Fibroblast of lung (primary cell): ENCODE measurements at places on chromosomes 13 and 19.

GRCh38 chr13:114002771-114003321 is 29.0 kb upstream of the C13orf46 start:
- no peak for DNase-seq

DNA sequence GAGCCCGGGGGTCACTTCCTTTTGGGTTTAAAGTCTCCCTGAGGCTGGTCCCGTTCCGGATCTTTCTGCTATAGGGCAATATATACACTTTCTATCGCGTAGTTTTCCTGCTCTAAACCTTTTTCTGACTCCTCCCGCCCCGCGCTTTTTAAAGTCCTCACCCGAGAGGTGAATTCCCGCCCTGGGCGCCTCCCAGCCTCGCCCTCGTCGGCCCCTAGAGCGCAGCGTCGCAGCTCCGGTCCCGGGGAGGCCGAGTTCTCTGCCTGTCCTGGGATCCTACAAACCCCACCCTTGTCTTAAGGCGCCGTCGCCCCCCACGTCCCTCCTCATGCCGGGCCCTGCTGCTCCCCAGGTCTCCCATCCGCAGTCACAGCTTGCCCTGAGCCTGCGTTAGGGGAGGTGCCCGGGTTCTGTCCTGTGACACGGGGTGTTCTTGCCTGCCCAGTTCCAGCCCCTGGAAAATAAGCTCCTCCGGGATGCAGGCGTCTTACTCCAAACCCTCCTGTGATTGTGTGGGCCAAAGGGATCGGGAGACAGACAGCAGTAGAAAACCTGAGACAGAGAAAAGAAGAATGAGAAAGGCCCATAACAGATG is 491 bp downstream of the ZNF525 start:
- no peak for DNase-seq

GRCh38 chr19:29858000-29858596 is 46.3 kb downstream of the CCNE1 start:
- DNase-seq = no peak

DNA sequence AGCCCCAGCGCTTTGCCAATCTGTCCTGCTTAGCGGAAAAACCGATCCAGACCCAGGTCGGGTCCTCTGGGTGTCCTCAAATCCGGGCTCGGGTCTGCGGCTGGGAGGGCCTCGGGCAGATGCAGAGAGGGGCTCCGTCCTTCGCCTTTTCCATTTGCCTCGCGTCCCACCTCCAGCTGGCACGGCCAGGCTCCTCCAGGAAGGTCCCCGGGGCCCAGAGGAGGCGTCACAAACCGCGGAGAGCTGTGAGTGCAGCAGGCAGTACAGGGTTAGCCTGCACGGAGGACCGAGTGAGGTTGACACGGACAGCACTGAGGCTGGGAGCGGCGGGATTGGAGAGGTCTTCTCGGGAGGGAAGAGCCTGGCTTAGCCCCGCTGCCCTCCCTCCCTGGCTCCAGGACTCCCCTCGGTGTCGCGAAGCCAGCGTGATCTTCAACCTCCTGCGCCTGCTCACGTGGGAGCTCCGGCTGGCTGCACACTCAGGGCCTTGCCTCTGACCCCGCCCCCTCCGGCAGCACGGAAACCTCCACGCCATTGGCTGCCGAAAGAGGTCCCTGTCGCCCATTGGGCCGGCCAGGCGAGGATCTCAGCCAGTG is 2.8 kb upstream of the IFNL2 start:
- no peak for DNase-seq

GRCh38 chr19:36111200-36111539 is 227 bp downstream of the OVOL3 start:
- DNase-seq = no peak

GRCh38 chr13:98822225-98822606 is 69.7 kb upstream of the SLC15A1 start:
- DNase-seq = peak; percentile 39

DNA sequence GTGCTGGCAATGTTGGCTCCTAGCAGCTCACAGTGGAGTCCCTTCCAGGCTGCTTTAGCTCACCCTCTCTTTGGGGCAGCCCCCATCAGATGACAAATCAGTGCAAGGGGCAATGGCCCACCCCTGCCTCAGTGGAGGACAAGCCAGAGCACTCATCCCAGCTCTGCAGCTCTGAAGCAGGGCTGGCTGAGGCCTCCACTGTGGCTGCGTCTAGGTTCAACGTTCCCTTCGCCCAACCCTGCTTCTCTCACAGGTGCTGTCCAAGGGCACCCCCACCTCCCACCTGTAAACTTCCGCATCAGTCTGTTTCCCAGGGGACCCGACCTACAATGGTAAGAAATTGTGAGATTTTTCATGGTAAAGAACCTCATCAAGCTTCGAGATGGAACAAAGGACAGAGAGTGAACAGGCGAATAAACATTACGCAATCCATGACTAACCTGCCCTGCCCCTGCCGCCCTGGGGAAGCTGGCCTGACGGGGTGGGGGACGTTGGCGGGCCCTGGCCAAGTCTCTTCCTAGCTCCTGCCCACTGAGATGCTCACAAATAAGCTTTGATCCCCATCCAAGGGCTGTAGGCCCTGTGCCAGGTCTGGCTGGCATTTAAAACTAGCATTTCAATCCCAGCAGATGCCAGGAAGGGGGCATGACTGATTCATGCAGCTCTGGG is 40.5 kb downstream of the DZIP1 start:
- DNase-seq = peak; percentile 80

- DNase-seq = no peak
Measured at GRCh38 chr13:35781036-35782000, 304.8 kb upstream of the MAB21L1 start.

GRCh38 chr13:45331123-45331619 is 9.8 kb downstream of the TPT1 start:
- no peak for DNase-seq

DNA sequence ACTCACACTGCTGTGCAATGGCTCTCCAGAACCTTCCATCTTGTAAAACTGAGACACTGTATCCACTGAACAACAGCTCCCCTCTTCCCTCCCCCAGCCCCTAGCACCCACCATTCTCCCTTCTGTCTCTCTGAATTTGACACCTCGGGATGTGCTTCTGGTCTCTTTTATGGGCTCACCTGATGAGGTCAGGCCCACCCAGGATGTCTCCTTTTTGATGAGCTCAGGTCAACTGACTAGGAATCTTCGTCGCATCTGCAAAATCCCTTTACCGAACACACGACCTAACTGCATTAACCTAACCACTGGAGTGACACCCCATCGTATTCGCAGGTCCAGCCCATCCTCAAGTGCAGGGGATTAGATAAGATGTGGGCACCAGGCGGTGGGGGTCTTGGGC is 73.9 kb downstream of the GNG7 start:
- no peak for DNase-seq

- DNase-seq = no peak
Measured at GRCh38 chr13:96481482-96481881, 391.6 kb downstream of the HS6ST3 start.

- DNase-seq = no peak
Measured at GRCh38 chr19:55623561-55623960, 805 bp downstream of the ZNF784 start.

DNA sequence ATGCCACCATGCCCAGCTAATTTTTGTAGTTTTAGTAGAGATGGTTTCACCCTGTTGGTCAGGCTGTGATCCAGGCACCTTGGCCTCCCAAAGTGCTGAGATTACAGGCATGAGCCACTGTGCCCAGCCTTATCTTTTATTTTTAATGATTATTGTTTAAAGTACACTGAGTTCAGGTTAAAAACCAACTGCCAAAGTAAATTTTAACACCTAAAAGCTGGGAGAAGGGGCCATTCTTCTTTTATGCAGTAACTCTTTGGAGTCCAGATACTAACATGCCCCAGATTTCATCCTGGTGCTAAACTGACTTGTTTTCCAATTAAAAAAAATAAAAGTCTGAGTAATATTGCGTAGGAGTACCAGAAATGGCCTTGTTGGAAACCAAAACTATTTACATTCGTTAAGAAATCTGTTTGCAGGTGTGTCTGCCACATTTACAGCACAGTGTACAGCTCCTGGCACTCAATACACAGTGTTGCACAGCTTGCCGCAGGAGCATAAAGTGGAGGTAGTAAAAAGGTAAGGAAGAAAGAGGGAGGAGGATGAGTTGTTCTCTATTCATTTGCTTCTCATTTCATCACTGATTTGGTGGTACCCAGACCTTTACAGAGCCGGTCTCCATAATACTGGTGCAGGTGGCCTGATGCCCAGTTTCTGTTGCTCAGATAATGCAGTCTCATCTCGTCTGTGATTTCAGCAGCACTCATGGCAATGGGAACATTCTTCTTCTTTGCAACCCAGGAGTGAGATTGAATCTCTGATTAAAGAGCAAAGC is 108.9 kb downstream of the PCCA start:
- DNase-seq = peak; percentile 12
